ENCODE measurements at places on chromosomes 3 and 15.
A peak's percentile ranks its signal among the peaks of the same experiment; 100 is the strongest.

GRCh38 chr3:140031170-140031569 lies 96.2 kb downstream of the CLSTN2 start:
- DNase-seq: no peak

DNA sequence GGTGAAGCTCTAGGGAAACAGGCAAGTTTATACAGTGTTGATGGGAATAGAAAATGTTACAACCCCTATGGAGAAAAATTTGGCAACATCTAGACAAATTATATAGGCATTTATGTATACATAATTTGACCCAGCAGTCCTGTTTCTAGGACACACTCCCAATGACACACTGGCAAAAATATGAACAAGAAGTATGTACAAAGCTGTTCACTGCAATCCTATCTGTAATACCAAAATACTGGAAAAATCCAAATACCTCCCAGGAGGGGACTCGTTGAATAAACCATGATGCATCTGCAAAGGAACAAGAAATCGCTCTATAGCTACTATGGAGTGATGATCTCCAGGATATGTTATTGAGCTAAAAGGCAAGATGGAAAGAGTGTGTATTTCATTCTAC lies 8.5 kb downstream of the BFSP2 start:
- DNase-seq: no peak

GRCh38 chr3:118476885-118477618 lies 557.6 kb downstream of the IGSF11 start:
- no peak for DNase-seq

GRCh38 chr3:136818769-136819391 lies at the start of gene SLC35G2:
TSS of gene SLC35G2 (plus strand) at chr3:136819126. CDS start at chr3:136854461, 35,335 bp downstream.
- peak; percentile 54 for DNase-seq

DNA sequence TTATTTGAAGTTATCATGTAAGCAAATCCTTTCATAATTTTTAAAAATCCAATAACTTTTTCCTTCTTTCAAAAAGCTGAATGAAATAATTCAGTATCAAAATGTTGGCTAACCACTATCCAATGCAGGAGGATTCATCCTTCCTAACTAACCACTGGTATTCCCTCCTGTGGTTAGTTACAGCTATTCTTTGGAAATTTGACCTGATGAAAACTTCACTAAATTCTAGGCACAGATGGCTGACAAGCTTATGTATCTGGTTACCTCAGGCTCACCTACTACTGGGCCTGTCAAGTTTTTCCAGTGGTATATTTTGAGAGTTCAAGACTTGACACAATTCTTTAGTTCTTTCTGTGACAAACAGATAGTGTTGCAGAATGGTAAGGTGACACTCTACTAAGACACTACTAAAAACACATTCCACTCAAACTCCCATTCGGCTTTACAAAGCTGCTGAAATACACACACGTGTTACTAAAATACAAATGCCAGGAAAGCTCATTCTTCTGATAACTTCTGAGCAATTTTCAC lies 15.8 kb downstream of the NPTN start:
- no peak for DNase-seq

- no peak for DNase-seq
Measured at GRCh38 chr3:50583897-50584296, 14.6 kb downstream of the HEMK1 start.

DNA sequence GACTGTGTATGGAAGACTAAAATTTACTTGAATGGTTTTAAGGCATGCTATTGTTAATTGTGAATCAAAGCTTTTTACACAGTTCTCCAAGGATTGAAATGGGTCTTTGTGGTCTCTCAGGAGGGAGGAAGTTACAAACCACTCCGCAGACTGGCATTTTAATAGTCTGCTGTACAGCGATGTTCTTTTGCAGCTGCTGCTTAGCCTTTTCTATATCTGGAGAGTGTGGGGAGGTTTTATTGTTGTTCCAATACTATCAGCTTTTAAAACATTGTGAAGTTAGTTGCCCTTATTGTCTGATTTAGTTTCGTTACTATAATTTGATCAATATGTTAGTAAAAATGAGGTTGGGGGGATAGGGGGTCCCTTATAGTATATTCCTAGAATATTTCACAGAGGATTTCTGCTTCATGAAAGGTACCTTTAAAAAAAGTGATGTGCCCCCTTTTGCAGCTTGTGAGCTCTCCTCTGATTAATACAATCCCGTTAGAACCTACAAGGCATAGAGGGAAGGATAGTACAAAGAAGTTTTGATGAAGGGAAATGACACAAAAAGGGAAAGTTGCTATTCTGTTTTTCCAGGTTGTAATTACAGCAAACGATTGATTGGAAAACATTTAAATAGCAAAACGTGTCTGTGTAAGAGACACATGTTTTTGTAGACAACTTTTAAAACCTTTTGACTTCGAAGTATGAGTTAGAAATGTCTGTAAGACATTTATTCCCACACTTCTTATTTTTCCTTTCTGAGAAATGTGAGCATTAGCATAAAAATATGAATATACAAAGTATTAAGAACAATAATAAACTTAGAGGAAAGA lies 158.3 kb upstream of the CGNL1 start:
- DNase-seq: no peak

DNA sequence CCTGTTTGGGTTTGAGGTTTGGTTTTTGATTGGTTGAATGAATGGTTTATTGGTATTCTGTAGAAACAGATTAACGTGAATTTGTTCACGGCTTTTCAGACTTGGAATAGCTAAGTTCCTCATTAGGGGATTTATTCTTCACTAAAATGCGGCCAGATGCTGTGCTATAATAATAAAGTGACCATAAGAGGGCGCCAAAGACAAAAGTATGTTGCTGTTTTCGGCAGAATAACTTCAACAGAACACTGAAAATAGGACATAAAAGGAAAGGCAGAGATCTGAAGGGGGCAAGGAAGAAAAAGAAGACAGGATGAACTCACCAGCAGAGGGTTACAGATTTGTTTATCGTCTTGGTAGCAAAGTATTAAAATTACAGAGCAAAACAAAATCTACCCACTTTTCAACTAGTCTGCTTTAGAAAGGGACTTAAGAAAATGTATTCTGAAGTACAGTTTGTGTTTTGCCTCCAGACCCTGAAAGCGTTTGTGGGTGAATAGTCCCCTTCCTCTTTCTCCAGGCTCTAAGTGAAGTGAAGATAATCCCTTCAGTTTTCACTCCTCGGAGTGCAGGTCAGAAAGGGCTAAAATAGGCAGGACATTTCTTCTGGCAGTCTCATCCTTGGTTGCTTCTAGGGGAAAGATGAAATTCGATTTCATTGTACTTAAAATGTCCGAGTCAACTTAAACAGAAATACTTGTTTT lies 147.6 kb downstream of the IL20RB start:
- DNase-seq: peak; percentile 77

DNA sequence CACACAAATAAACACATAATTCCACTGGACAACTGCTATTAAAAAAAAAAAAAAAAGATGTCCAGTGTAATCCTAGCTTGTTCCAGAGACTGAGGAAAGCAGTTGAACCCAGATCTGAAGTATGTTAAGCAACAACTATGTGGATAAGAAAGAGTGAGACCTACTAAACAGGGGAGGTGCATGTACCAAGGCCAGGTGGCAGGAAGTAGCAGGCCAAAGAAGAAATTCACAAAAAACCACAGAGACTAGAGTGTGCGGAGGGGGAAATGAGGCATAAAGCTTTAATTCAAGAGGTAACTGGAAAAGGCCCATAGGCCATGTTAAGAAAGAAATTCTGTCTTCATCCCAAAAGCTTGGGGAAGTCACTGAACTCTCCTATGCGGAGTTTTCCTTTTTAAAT lies 490.0 kb downstream of the NAALADL2 start:
- no peak for DNase-seq

- DNase-seq: no peak
Measured at GRCh38 chr3:87901141-87901540, 157.7 kb downstream of the CGGBP1 start.

DNA sequence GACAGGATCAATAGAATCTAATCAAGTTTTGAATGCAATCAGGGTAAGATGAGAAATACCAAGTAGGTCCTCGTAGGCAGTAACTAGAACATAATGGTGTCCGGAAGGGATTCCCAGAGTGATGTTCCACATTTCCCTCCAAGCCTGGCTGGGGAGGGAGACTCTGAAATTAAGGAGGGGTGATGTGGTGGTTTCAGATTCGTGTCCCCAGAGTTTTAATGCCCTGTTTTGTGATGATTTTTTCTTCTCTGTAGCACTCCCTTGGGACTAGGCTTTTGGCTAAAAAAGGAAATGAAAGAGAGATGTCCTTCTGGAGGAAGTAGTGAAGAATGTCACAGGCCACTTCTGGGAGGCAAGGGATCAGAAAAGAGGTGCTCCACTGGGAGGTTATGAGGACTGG lies 108.3 kb upstream of the CACNA2D3 start:
- DNase-seq: no peak

- DNase-seq: no peak
Measured at GRCh38 chr3:104137116-104137515, 1229.6 kb upstream of the ALCAM start.

DNA sequence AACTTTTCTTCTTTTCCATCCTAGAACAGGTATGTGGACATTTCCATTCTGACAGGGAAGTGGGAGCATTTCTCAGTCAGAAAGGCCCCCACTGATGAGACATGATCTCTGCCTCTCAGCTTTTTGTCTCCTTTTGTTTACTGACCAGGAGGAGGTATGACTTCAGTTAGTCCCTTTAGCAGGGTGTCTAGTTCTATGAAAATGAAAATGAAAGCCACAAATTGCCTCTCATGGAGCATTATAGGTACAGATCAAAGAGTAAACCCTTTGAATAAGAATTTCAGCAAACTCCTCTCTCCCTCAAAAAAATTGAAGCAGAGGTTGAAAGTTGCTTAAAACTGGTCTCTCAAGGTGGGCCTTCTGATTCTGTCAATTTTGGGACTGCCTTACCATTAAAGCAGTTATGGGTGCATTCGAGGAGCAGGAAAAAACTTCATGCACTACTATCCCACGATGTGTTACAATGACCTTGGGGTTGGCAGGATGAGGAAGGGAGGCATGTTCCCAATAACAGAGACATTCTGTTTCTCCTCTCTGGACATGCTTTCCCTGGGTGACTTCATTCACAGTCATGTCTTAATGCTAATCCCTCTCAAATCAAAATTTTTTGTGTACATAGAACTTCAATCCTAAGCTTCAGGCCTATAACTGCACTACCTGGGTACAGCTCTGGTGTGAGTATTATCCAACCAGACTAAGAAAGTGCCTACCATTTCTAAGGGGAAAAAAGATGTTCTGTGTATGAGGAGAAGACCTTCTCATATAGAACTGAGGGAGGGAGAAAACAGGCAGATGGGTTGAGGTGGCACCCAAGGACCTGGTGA lies 50.6 kb upstream of the TBC1D23 start:
- peak; percentile 16 for DNase-seq

GRCh38 chr3:171377859-171378258 lies 82.3 kb downstream of the TNIK start:
- no peak for DNase-seq

DNA sequence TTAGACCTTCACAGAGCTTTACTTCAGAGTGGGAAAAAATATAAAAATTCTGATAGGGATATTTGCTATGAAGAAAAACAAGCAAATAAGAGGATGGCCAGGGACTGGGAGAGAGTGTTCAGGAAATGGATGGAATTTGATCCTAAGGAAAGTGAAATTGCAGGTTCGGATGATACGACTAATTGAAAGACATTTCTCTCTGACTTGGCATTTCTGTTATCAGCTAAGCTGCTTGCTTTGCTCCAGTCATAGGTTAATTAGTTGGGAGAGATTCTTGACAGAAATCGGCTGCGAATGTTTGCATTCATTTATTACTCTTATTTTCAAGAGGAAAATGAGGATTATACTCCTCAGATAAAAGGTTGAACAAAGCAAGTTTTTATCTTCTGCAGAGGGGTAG lies 808.7 kb upstream of the NECTIN3 start:
- no peak for DNase-seq

DNA sequence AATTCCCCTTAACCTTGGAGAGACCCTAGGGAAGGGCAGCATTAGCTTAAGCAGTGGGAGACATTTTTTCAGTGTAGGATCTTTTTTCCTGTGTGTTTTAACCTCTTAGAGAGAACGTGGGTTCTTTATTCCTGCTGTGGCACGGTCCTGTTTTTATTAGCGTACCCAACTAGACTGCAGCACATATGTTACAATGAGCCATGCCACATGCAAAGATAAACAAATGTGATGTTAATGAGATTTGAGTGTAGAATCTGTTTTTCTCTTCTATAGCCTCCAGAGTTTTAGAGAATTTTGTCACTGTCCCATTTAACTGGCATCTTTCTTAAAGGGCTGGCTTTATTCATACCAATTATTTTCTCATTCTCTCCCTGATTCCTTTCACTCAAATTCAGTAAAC lies 347.5 kb downstream of the CNTN4 start:
- no peak for DNase-seq

GRCh38 chr3:171374661-171375285 lies 85.4 kb downstream of the TNIK start:
- peak; percentile 71 for DNase-seq

DNA sequence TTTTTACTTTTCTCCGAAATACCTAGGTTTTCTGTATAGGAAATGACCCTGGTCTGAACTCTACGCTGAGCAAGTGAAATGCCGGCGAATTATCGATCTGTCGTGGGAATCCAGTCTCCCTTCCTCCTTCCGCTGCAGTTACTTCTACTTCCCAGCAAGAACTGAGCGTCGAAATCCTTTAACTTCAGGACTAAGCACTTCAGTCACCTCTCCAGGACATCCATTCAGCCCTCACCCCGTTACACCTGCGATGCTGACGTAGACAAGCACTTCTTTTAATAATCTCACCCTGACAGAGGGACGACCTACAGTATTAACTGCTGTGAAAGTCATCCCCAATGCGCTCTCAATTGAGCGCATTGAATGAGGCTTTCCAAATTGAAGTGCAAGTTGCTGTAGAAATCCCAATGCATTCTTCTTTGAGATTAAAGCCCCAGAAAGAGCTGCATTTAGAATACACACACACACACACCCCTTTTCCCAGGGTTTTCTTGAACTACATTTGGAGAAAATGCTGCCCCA lies 1.3 kb downstream of the TOP2B start:
- DNase-seq: peak; percentile 21

- DNase-seq: no peak
Measured at GRCh38 chr15:73951601-73952000, 25.3 kb downstream of the LOXL1 start.

DNA sequence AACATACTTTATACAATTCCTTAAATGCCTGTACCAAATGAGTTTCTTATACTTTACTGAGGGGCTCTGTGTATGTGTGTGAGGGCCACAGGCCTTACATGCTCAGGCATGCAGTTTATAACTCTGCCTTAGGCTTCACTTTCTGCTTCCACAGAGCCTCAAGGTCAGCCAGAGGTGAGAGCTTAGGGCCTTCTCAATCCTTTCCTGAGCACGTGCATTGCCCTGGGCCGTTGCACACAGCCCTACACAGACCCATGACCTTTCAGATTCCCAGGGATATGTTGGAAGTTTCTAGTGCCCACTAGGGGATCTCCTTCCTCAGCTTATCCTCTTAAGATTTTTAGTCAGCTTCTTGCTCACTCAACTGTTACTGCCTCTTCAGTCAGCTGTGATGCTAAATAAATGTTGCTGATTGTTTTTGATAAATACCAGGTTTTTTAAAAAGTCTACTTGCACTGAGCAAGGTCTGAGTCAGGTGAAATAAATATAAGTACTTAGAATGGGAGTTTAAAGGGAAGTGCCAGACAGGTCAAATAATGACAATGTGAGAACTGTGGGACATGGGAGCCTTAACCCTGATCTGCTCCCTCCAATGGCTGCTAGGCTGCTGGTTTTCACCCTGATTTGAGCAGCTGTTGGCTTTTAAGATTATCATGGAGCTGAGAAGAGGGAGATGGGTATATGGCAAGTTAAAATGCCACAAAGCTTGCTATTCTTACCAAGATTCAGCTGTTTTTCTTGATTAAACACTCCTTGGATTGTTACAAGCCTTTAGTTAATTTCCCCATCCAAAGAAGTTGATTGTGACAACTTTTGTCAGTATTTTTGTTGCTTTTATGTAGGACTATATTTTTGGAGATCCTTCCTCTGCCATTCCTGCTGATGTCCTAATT lies 169.5 kb downstream of the PLD1 start:
- peak; percentile 41 for DNase-seq

Measured in fibroblast of pulmonary artery (primary cell).